ENCODE measurements at places on chromosomes 7 and 10.

GRCh38 chr10:67934336-67934735 lies 49.9 kb downstream of the SIRT1 start:
- DNase-seq: peak; percentile 37

- DNase-seq: no peak
These were observed 58.5 kb upstream of the UBE3C start for GRCh38 chr7:157080111-157080730.

GRCh38 chr10:46555713-46556514 lies 544 bp downstream of the GPRIN2 start:
- no peak for DNase-seq

- DNase-seq: no peak
These were observed 98.3 kb upstream of the ZNF438 start for GRCh38 chr10:31129880-31130405.

DNA sequence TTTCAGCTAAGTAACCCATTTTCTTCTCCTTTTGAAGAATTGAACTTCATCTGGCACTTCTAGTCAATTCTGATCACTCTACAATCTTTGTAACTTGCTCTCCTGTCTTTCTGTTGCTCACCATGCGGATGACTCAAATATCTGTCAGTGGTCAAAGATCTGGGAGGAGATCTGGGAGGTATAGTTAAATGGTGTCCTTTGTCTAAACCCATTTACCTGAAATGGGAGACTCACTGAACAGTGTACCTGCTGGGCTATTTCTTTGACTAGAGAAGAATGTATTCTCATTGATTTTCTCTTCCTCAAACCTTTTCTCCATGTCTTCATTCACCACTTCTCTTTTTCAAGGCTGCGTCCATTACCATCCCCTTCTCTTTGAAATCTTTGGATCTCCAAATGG lies 42.0 kb upstream of the PCLO start:
- DNase-seq: no peak

GRCh38 chr10:43166207-43166879 lies 28.1 kb downstream of the CSGALNACT2 start:
- DNase-seq: no peak

- no peak for DNase-seq
These were observed 24.9 kb upstream of the CARD11 start for GRCh38 chr7:3068530-3068929.

DNA sequence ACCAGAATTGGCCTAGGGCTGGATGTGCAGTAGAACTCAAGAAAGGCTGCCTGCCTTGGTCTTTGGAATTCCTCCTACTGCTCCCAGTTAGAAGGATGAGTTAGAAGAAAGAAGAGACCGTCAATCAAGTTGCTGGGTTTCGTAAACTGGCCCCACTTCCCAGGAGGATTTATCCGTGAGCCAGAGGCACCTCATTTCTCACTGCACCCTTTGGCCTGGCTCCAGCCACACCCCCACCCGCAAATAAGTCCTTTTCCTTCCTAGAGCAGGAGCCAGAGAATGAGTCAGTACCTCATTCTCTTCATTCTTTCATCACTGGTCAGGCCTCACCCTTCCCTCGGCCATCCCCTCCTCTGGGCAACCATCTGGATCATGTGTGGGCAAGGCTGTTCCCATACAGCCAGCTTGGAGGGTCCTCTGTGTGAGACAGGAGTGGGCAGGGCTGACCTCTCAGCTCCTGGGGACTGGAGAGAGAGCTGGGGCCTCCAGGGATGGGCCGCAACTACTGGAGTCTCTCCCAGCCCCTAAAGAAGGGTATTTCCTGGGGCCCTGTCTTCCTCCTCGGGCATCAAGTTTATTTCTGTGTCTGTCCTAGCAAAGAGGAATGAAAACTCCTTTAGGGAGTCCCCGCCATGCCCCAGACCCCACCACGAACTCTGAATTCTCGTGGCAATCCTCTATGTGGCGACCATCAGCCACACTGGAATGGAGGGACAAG lies 87.2 kb upstream of the DUSP5 start:
- no peak for DNase-seq

- no peak for DNase-seq
These were observed 526.6 kb upstream of the GHITM start for GRCh38 chr10:83612746-83613145.

DNA sequence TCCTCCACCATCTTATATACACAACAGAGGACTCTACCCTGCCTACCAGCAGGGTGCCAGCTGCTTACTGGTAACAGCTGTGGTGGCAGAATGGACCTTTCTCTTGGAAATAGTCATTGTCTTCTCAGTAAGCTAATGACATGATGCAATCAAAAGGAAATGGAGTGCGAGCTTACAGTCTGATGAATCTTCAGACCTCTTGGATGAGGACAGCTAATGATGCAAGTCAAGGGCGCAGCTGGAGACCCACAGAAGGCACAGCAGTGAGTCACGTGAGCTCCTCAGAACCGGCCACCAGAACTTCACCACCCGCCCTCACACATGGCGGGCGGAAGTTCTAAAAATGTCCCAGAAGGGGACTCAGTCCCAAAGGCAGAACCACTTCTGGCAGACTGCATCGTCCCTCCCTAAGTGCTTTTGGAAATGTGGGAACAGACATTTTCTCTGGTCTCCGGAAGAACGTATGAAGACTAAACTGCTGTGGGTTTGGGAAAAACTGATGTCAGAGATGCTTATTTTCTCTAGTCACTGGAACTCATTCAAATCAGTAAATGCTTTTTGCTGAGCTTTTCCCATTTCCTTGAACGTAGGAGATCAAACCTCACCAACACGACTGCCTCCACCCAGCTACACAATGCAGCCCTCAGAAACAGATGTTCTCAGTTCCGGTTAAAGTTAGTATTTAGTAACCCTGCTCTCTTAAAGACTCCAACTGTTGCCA lies 96.4 kb downstream of the FAS start:
- peak; percentile 73 for DNase-seq

DNA sequence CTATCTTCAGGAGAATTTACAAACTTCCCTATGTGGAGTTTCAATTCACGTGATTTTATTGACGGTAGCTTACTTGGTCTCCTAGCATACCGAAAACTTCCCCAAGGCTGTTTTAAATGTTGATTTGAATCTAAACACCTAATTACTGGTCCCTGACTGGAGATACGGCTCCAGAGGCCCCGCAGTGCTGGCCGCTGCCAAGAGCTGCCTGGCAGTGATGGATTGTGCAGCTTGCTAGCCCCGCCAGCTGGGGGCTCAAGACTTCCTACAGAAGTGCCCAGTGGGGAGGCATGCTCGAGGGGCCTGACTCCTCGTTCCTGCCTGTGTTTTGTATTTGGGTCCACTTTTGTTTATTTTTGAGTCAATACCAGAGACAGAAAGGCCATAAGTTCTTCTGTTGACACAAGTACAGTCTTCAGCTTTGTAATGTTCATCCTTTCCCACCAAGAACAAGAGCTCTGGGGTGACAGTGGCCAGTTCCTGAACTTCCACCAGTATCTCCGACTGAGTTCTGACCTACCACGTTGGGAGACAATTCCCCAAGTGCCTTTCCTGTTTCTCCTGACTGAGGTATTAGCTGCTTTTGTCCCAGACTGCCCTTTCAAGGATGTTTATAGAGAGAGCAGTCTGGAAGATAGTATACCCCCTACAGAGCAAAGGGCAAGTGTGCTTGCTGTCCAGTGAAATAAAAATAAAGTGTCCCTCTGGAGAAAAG lies 80.7 kb upstream of the CXCL12 start:
- DNase-seq: no peak

DNA sequence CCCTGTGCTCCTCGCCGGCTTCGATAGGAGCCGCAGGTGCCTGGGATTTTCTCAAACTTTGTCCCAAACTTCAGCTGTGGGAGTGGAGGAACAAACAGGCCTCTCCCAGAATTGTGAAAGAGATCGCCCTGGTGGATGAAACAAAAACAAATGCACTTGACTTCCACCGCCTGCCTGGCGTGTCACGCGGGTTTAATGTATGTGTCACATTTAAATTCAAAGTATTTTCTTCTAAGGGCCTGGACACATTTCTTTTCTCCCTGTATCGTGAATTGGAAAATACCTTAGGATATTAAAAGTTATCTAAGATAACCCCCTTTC lies 694 bp upstream of the WASL start:
- no peak for DNase-seq

GRCh38 chr7:4182605-4183300 lies 499.3 kb upstream of the FOXK1 start:
- no peak for DNase-seq

DNA sequence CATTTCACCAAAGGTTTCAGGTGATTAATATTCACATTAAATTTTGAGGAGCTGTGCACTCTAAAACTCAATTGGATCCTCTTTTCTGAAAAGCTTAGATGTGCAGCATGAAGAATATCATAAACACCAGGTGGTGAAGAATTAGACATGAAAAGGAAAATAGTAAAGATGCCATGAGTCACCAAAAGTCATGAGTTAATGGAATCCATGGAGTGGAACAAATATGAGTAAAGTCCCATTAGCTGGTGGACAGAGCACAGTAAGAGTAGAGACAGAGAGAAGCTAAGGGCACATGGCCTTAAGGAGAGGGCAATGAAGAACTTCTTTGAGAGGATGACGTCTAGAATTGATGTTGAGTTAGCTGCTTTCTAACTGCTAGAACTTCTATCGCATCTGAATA lies 271.6 kb downstream of the CSTF2T start:
- no peak for DNase-seq

DNA sequence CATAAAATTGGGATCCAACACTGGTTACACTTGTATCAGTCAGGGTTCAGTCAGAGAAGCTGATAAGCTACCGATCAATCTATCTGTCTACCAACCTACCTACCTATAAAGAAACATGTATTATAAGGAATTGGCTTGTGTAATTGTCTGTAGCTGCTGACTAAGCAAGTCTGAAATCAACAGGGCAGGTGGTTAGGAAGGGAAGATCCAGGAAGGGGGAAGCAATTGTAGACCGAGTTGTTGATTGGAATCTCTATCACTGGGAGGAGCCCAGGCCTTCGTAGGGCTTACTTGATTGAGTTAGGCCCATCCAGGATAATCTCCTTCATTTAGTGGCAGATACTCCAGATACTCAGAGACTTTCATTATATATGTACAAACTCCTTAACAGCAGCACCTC lies 271.5 kb upstream of the TEX47 start:
- no peak for DNase-seq

DNA sequence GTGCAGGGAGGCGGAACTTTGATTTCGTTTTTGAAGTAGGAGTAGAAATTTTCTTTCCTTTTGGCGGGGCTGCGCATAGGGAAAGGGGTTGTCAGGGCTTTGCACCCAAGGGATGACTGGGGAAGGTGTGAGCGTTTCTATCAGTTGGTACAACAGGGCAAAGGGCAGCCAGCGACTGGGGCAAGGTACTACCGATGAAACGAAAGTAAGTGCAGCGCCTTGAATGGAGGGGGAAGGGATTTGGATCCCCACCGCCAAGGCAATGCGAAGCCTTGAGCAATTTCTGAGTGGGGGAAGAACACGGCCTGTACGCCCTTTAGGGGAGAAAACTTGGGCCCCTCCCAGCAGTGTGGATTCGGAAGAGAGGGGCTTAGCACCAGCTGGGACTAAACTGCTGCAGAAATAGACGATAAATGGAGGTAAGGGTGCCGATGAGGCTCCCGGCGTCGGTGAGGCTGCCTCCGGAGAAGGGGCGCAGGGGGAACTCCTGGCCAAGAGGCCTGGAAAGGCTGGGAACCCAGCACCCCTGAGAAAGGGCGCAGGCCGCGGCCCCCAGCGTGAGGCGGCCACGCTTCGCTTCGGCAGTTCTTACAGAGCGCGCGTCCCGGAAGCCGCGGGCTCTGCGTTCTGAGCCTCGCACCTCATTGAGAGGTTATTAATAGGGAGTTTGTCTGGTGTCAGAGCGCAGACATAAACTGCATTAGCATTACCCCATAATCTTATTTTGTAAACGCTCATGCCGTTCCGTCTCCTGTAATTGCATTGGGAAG lies 10.0 kb upstream of the TLX1 start:
- no peak for DNase-seq

DNA sequence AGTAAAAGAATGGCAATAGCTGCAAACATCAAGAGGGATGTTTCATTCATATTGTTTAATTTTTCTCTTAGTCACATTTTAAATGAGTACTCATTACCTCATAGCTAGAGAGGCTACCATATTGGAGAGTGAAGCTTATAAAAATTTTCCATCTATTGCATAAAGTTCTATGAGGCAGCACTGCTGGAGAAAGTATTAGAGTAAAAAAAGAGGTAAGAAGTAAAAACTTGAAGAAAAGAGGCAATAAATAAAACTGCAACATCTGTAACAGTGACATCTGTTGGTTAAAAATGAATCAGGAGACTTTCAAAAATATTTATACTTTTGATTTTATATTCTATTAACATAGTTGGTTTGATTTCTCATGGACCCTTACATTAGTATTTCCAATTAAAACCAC lies 284.5 kb upstream of the SEMA3D start:
- no peak for DNase-seq

DNA sequence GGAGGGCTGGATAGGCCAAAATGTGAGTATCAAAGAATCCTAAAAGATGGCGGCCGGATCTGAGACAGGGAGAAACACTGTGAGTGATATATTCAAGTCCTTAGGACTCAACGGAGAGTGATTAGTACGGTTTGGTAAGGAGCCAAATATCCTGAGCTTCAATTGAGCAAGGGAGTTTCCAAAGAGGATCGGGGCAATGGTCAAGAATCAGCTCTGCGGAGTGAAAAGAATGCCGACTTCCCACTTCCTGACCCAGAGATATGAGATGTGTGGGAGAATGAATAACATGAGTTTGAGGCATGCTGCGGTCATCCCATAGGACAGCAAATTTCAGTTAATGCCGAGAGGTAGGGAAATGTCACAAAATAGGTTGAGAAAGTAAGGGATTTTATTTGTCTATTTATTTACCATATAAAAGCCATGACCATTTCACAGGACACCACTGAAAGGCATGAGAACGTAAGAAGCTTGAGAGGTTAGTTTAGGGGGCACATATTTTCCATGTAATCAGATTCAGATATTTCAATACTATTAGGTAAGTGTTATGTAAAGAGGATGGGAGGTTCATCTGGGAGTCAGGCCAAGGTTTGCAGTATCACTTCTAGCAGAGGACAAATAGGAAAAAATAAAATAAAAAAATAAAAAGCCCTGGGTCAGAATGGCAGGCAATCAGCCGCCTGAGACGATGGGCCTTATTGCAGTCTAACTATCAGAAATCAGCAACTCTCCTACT lies 165.6 kb downstream of the HGF start:
- no peak for DNase-seq

- no peak for DNase-seq
These were observed 3.4 kb downstream of the GNAT3 start for GRCh38 chr7:80508440-80508839.

GRCh38 chr7:50921114-50921813 lies 138.6 kb upstream of the GRB10 start:
- no peak for DNase-seq

GRCh38 chr7:158055726-158056510 lies 531.7 kb downstream of the PTPRN2 start:
- no peak for DNase-seq

DNA sequence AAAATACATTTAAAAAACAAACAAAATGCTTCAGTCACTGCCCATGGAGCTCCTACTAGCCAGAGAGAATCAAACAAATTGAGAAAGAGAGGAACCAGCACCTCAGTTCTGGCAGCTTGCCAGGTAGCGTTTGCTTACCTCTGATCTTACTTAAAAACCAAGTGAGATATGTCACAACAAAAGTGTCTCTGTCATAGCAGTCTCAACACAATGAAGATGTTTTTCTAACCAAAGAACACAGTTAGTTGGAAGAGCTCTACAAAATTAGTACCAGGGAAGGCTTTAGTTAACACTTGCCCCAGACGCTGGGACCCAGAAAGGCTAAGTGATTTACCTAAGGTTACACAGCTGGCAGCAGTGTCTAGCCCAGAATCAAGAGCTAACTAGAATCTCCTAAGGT lies 3.4 kb downstream of the DOCK4 start:
- DNase-seq: no peak

- DNase-seq: no peak
These were observed 97.1 kb upstream of the ARID5B start for GRCh38 chr10:61804414-61804813.

- no peak for DNase-seq
These were observed 337.5 kb upstream of the CNTNAP2 start for GRCh38 chr7:145779140-145779539.

Data from bone marrow (tissue), 2 donors.